ENCODE measurements at places on chromosomes 2 and 18.
A peak's percentile ranks its signal among the peaks of the same experiment; 100 is the strongest.

DNA sequence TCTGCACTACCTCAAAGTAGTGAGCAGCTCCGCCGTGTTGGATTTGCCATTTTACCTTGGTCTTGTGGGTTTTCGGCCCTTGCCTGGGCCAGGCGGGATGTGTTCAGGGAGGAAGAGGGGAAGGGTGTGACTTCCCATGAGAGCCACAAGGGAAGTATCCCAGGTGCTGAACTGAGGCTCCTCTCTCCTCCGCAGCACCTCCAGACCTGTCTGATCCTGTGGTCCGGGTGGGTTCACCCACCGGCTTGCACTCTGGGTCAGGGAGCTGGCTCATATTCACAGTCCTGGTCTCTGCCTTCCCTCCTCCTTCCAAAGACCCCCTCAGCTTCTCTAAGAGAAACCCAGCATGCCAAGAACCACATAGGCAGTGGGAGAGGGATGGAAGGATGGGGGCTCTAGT, 235.8 kb downstream of the SEPTIN10 start:
- DNase-seq, result no peak

GRCh38 chr18:28175930-28176697, 816 bp downstream of the CDH2 start:
- peak; percentile 40 for DNase-seq

DNA sequence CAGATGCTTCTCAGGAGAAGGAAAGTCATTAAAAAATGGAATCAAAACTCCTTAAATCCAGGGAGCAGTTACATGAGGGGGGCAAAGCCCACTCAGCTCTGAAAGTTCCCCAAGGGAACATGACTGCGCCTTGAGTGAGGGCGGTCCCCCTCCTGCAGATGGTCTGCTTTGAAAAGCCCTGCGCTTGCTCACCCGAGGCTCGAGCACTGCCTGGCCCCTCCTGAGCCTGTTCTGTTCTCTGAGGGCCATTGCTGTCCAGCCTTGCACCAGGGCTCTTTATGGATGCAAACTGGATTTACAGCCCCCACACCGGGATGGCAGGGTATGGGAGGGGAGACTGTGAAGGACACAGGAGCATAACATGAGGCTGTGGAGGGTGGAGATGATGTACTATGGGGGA, 37.8 kb upstream of the DNMT3A start:
- DNase-seq, result no peak

DNA sequence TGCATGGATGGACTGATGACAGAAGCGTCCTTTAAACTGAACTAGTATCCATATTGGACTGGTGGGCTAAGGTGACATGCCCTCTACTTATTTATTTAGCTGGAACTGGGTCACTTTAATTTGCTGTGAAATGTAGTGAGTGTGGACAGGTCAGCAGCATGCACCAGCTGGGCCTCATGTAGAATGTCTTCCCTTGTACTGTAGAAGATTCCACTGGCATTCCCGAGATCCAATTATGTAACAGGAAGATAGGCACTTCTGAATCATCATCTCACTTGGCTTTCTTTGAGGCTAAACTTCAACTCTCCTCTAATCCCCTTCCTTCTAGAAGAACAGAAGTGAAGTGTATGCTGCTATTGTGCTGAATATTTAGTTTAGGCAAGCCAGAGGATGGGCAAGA, 296.2 kb downstream of the SLC8A1 start:
- DNase-seq, result no peak

GRCh38 chr2:170235860-170236679, 58.1 kb downstream of the MYO3B start:
- DNase-seq, result peak; percentile 75

DNA sequence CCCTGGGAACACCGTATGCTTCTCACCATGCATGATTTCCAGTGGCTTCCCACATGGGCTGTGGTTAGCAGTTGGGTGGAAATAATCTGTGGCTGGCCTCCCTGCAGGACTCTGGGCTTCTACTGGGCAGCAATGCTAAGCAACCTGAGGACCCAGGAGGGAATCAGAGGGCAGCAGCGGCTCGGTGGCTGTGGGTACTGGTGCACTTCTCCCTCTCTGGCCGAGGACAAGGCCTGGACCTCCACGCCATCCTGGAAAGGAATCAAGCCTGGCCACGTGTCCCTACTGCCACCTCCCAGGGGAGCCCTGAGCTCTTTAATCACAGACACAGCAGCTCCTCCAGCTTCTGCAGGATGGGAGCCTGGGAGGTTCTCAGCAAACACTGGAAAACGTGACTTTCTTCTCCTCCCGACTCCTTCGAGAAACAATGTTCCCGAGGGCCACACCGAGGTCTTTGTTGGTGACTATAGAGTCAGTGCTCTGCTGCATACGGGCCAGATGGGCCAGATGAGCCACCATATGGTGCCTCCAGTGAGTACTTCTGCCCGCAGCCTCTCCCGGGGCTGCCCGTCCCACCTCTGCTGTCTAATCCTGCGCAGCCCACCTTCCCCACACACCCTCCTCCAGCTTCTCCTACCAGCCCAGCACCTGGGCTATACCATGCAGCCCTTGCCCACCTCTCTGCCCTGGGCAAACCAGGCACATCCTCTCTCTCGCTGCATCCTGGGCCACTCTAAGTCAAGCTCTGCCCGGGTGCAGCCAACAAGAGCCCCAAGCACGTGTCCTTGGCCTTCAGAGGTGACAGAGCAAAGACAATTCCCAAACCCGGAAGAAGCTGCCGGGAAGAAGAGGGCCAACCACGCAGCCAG, 42.8 kb upstream of the OTOS start:
- peak; percentile 20 for DNase-seq
